ENCODE measurements at places on chromosomes 12 and 14. TPM values are rescaled to one million over a fixed set of nuclear protein-coding genes. Genes with fewer than 3 reads are reported as not detected.
A peak's percentile ranks its signal among the peaks of the same experiment; 100 is the strongest.

The GPRC5D gene
- not detected for total RNA-seq

The TNFAIP2 gene
- 72.0 TPM for total RNA-seq

DNA sequence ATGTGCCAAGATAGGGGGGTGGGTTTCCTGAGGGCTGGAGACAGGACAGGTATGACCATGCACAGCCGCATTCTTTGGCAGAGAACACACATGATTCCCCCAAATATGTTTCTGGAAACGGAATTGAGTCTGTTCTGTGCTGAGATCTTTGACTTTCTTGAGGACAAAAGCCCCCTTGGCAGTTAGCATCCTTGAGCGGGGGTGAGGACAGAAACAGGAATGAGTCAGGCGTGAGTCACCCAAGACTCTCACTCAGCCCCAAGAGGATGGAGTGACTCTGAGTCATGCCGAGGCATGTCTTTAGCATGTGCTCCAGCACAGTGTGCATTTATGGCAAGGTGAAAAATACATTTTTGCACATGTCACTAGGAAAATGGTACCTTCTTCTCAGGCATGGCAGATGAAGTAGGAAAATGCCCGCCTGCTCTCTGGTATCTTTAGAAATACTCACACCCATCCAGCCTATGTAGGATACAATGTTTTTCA lies 52.1 kb downstream of the DAD1 start:
- DNase-seq: peak; percentile 81

GRCh38 chr12:56749853-56750252 lies 2.3 kb downstream of the PRIM1 start:
- DNase-seq: no peak

- no peak for DNase-seq
Measured at GRCh38 chr14:95328729-95329503, 9.2 kb upstream of the CLMN start.

The ACSM4 gene
- not detected for total RNA-seq

GRCh38 chr12:102958073-102958829 lies 777 bp downstream of the ASCL1 start:
- no peak for DNase-seq

The ANO4 gene
- 0.71 TPM for total RNA-seq

DNA sequence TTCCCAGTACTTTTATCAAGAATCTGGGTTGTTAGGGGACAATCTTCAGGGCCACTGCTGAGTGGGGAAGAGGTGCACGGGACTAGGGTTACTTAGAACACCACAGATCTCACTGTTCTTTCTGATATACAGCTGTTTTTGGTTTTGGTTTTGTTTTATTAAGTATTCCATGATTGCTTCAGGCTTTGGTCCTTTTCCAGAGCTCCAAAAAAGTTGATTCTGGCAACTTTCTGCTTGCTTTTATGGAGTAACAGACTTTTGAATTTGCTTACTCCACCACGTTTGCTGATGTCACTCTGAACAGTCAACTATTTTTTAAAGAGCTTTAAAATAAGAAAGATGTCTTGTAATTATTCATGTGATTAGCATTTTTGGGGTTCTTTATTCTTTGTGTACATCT lies 368.1 kb upstream of the FOXG1 start:
- DNase-seq: no peak

DNA sequence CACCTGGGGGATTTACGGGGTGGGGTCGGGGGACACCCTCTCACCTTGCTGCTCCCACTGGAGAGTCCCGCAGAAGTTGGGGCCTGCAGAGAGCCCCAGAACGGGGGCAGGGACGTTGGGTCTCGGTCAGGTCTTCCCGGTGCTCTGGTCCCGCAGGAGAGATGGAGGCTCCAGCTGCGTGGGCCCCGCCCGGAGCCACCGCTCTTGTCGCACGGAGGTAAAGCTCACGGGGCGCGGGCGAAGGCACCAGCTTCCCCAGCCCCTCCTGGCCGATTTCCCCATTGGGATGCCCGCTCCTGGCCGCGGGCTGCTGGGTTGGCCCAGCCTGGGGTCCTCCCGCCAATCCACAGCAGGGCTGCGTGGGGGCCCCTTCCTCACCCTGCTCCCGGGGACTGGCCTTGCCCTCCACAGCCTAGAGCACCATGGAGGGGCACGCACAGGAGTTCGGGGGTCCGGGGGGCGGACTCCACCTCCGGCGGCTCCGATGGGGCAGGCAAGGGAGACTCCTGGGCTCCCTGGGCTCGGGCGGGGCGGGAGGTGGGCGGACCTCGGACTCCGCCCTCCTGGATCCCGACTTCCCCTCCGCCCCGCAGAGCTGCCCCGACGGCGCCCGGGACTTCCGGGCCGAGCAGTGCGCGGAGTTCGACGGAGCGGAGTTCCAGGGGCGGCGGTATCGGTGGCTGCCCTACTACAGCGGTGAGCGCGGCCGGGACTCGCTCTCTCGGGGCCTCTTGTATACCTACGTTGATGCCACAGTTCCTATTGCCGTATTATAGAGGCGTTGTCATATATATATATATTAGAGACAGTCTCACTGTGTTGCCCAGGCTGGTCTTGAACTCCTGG lies 8.4 kb downstream of the PAPLN start:
- peak; percentile 72 for DNase-seq

DNA sequence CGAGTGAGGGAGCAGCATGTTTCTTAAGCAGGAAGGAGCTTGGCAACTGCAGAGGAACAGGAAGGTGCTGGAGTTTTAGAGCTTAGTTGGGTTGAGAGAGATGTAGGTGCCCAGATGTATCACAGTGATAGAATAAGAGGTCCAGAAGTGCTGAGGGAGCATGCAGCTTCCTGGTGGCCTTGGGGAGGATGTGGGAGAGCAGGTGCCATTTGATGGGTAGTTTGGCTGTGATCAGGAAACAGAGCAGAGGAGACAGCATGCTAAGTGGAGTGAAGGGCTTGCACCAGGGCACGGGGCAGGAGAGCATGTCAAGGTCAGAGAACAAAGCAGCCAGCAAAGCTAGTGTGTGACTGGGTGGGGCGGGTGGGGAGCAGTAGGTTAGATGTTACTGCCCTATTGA lies 74.8 kb downstream of the PAPOLA start:
- no peak for DNase-seq

The MGP gene
- 1,159 TPM for total RNA-seq

GRCh38 chr14:33062476-33062875 lies 123.8 kb downstream of the NPAS3 start:
- no peak for DNase-seq

The CMA1 gene
- total RNA-seq: 0.42 TPM

DNA sequence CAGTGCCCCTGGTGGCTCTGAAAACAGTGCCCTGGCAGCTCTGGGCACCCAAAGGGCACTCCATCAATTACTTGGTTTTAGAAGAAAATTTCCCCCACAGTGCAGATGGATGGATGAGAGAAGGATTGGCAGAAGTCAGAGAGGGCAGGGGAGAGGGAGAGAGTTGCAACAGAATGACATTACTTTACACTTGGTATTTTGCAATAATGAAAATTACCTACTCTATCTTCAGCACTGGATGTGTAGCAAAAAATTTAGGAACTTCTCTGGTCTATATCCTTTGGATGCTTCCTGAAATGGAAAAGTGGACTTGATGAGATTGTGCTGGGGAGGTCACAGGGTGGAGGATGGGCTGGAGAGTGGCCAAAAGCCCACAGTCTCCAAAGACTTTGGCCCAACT lies 193.2 kb downstream of the CHST11 start:
- DNase-seq: no peak

DNA sequence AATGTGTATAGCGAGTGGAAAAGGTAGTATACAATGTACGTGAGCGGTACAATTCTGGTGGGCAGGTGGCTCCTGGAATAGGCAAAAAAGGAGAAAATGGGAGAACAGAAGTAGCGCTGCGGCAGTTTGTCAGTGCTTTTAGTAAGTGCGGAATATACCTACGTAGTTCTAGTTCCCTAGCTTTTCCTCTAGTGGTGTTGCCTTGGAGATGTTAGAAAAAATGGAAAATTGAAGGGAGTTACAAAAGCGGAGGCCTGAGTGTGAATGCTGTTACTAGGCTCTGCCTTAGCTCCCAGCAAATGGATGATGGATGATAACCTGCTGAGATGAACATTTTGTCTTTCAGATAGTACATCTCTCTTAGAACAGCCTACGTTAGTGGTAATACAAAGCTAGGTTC lies 1.1 kb downstream of the TTC8 start:
- DNase-seq: no peak

The PTGER2 gene
- total RNA-seq: 2.3 TPM

DNA sequence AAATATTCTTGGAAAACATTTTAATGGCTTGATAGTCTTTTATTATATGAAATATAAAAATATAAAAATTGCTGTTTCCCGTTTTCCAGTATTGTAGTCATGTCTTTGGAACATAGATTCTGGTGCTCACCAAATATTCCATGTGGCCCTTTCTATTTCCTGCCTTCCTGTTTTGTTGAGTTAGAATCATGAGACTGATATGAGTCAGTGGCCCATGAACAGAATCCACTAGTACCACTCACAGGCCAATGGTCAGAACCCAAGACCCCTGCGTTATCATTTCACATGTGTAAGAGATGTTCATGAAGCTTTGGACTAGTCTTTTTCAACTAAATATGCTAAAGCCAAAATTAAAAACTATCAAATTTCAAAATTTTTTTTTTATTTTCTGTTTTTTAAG lies 56.9 kb downstream of the BICD1 start:
- DNase-seq: no peak

- DNase-seq: no peak
Measured at GRCh38 chr12:22122359-22122758, 76.3 kb downstream of the CMAS start.

The PLEKHA5 gene
- total RNA-seq: 36.9 TPM

The PAH gene
- not detected for total RNA-seq

DNA sequence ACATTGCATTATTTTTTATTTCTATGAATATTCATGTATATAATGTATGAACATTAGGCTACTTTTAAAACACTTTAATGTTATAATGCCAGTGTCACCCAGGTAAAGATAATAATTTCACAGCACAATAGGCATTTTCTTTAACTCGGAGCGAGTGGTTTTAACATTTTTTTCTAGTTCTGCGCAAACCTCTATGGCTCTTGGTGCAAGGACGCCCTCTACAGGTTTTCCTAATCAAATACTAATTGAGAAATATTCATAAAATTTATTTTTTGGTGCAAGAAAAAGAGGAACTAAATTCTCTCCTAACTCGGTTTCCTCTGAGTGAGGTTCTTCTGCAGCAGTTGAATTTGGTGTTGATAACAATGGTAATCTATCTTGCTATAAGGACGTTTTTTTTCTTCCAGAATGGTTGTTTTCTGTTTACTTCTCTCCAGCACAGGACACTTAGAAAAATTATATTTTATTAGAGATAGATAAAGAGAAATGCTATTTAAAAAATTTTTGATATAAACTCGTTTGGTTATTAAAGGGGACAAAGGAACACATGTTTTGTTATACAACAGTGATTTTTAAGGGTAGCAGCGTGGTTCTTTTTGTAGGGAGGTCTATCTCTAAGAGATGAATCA lies 2.4 kb upstream of the WIF1 start:
- no peak for DNase-seq

GRCh38 chr14:74919421-74920165 lies 3.5 kb downstream of the RPS6KL1 start:
- DNase-seq: no peak

DNA sequence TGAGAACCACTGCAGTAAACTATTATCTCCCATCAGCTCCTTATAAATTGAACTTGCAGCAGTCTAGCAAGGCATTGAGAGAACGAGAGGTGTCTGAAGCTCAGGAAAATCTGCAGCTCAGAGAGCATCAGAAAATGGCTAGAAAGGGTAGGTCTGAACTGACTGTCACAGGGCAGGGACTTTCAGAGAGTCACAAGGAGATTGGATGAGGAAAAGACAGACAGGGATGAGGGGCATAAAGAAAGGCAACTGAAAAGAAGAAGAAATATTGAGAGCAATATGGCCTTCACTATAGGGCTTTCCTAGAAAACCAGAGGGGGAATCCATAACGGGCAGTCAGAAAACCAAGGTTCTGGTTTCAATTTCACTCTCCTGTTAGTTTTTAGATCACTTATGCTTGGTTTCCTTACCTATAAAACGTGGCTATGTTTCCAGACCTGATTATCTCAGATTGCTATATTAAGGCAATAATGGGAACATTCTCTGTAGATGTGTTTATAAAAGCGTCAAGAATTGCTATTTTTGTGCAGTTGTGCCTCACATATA lies 40.9 kb downstream of the PDE6H start:
- DNase-seq: no peak

DNA sequence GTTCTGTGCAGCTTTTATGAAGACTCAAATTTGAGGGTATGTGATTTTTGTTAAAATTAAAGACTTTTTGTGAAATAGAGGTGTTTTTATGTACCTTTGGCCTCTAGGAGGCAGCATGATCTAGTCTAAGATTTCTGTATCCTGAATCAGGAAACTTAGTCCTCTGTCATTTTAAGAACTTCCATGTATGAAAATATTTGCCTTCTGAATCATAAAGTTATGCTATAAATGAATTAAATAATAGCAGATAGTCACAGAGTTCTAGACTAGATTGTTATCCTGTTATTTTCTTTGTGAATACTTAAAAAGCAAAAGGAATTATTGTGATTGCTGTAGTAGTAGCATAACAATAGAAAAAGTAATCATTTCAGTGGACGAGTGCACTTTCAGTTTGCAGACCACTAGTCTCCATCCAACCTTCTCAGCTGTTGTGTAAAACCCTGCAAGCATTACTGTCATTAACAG lies 56.3 kb downstream of the FGD4 start:
- no peak for DNase-seq

GRCh38 chr14:74911704-74912103 lies 11.4 kb downstream of the RPS6KL1 start:
- no peak for DNase-seq

DNA sequence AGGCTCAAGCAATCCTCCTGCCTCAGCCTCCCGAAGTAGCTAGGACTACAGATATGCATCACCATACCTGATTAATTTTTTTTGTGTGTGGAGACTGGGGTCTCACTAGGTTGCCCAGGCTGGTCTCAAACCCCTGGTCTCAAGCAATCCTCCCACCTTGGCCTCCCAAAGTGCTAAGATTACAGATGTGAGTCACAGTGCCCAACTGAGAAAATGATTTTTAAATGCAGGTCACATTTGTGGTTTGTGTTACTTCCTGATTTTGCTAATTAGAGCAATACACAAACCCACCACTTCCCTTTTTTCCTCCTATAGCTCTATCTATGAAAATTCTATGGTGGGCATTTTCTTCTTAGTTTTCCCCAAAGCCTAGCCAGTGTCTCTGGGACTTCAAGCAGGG lies 45.5 kb upstream of the TMEM263 start:
- DNase-seq: no peak

The TAS2R13 gene
- total RNA-seq: 0.41 TPM

DNA sequence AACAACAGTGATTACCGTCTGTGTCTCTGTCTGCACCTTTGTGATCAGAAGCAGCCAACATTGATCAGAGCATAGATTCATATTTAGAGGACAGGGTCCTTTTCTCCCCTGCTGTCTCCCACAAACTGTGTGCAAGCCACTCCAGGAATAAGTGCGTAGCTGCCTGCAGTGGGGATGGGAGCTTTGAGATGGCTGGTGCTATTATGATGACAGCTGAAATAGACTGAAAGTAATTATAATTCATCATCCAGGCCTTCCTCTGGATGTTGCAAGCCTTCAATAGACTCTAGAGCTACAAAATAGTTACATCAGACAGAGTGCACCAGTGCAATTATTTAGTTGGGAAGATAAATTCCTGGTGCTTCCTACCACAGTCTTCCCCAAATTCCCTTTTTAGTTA lies 68.1 kb downstream of the BORCS5 start:
- DNase-seq: no peak

The KRT80 gene
- total RNA-seq: 0.44 TPM

- no peak for DNase-seq
Measured at GRCh38 chr12:71478270-71478669, 38.7 kb downstream of the LGR5 start.

- no peak for DNase-seq
Measured at GRCh38 chr14:21101802-21102413, 1.0 kb downstream of the TMEM253 start.
